ENCODE measurements at places on chromosomes 4 and X.
A peak's percentile ranks its signal among the peaks of the same experiment; 100 is the strongest.

DNA sequence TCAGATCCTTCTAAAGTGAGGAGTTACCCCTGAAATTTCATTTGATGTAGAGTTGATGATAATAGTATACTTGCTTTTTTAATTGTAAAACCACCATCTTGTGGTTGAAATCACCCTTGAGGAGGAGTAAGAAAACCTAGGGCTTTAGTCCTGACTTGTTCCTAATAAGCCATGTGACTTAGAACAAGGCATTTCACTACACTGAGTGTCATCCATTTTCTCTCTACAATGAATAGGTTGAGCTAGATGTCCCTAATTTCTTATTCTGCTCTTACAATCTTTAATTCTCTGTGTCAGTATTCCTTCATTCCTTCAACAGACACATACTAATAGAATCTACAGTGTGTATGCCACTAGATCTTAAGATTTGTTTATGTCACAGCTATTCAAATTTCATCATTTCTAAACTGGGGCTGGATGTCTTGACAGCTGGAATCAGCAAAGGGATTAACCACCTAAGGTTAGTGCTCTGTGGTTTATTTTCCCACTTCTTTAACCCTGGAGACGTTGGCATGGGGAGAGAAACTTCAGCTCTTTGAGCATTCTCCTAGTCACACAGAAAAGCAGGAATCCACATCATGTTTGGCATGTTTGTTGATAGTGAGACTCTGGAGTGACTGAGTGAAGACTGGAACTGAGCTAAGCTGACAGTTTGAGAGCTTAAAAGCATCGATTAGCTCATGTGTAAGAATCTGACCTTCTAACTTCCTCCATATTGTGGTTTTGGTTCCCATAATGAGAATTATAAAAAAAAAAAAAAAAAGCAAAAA, 246.3 kb downstream of the NDST4 start:
- no peak for DNase-seq

DNA sequence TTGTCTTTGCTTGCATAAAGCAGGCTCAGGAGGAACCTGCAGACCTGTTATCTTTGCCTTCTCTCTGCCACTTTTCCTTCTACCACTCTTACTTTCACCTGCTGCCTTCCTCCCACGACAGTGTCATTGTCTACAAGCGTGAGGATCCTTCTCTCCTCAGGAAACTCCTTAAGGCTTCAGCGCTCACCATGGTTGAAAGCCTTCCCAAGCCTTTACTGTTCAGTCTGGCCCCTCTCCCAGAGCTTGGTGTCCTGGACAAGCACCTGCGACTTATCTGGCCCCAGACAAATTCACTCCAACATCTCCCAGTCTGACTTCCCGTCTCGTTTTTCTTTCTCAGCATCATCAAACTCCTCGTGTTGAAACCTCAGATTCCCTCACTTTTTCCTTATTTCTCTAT, 31.0 kb downstream of the CC2D2A start:
- no peak for DNase-seq

DNA sequence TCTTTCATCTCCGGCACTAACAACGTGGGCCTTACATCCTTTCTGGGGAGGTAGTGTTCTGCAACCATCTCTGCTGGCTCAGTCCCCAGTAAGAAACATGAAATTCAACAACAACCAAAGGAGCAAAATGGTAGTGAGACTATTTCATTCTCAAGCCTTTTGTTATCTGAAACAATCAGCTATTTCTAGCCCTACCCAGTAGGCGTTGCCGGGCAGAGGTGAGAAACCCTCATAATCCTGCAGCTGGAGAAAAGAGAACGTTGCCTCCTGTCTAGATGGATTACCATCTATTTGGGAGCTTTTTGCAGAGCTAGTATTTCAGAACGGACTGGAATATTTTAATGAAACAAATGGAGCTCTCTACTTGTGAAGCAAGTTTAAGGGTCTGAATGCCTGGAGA, 66.4 kb upstream of the GPR174 start:
- no peak for DNase-seq

- DNase-seq = no peak
Measured at GRCh38 chr4:24794916-24795665, at the start of gene SOD3. Gene SOD3, plus strand, starts transcription at chr4:24795573. Its CDS starts 3,949 bp downstream, at chr4:24799522.

GRCh38 chr4:26424153-26424552, 66.1 kb downstream of the CCKAR start:
- DNase-seq = no peak

- peak; percentile 72 for DNase-seq
Measured at GRCh38 chr4:7103607-7104365, 35.9 kb upstream of the GRPEL1 start.

DNA sequence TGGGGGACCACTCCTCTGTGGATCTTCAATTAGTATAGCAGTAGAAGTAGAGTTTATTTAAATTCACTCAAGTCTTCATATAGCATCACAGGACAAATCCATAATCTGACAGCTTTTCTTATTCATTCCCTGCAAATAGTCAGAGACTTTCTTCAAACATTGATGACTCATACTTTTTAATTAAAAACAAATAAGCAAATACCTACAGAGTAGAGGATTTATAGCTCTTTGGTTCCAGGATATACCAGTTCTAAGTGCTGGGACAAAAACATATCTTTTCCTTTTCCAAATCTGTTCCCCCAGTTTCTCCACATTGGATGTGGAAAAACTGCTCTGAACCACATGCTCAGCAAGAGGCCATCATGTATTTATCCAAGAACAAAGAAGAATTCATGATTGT, 24.1 kb downstream of the EMCN start:
- DNase-seq = no peak

- DNase-seq = no peak
Measured at GRCh38 chr4:37835806-37836205, 9.3 kb downstream of the PGM2 start.

All from occipital lobe (tissue), 3 donors.